ENCODE measurements at places on chromosomes 4 and X.

DNA sequence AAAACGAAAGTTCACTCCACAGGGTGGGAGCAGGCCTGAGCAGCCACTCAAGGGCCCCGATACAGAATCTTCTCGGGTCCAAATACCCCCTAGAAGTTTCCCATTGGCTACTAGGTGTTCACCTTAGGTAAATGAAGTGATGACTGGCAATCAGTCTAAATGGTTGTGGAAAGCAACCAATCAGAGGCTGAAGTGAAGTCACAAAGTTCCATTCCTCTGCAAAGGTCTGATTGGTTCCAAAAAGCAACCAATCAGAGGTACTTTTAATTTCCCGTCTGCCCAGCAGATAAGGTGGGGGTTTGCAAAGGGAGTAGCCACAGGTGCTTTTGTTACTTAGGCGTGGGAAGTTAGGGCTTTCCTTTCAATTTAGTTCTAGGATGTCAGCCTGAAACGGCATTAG lies 58.2 kb upstream of the NKAP start:
- no peak for DNase-seq

GRCh38 chr4:15659768-15660570 lies 4.8 kb upstream of the FBXL5 start:
- DNase-seq: no peak

GRCh38 chrX:15646543-15646942 lies 18.1 kb downstream of the CLTRN start:
- no peak for DNase-seq

GRCh38 chrX:7109049-7109531 lies 38.4 kb upstream of the STS start:
- DNase-seq: no peak

DNA sequence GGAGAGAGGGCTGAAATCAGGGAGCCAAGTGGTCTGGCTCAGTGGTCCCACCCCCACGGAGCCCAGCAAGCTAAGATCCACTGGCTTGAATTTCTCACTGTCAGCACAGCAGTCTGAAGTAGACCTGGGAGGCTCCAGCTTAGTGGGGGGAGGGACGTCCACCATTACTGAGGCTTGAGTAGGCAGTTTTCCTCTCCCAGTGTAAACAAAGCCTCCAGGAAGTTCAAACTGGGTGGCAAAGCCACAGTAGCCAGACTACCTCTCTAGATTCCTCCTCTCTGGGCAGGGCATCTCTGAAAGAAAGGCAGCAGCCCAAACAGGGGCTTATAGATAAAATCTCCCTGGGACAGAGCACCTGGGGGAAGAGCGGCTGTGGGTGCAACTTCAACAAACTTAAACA lies 88.1 kb downstream of the NPFFR2 start:
- no peak for DNase-seq

DNA sequence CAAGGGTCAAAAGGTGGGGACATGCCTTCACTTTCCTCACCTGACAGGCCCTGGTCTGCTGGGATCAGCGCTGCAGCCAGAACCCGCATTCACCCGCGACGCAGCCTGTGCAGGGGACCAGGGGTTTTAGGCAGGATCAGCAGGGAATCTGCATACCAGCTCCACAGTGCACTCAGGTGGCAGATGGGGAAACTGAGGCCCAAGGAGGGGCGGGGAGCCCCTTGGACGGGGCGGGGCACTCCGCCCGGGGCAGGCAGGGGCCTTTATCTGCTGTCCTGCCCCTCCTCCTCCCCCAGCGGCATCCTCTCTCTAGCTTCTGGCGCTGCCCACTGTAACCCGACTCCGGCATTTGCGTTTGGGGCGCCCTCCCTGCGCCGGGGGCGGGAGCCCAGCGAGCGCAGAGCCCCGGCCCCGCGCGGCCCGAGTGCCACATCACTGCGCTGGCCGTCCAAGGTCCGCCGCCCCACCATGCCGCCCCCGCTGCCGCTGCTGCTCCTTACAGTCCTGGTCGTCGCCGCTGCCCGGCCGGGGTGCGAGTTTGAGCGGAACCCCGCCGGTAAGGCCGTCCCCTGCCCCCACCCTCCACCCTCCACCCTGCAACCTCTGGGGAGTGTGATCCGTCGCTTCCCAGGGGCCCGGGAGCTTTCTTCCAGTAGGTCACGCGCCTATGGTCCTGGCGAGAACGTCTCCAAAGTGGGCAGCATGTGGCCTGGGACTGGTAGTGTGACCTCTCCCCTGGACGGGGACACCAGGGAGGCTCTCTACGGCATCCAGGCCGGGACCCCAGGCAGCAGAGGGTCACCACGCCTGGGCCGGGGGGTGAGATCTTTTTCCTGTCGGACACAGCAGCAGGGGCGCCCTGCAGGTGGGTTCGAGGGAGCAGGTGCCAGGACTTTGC lies at the start of gene CPZ:
Gene CPZ (plus strand): TSS at position 400 of the 898 bp plus-strand sequence. CDS start 69 bp downstream, at position 469.
- DNase-seq: no peak

GRCh38 chrX:132843363-132843762 lies 115.1 kb downstream of the HS6ST2 start:
- no peak for DNase-seq

Measured in stimulated activated CD4-positive, alpha-beta T cell treated with anti-CD3 and anti-CD28 coated beads, Interleukin-1b, Interleukin-23, amount 100 ng/mL, for 4 hours (primary cell).